ENCODE measurements at places on chromosomes 7 and 10.

DNA sequence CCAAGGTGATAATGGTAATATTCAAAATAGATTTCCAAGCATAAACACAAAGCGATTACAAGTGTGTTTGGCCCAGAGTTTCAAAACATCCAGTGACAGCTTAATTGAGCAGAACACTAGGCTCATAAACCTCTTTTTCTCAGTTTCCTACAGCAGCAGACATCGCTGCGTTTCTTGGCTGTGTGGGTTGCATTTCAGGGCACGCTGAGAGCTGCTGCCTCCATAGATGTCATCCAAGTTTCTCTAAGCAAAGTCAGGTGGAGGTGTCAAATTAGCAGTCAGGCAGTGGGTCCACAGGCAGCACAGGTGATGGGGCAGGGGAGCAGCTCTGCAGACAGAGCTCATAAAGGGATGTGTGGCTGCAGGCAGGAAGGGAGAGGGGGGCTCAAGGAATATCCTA lies 50.5 kb upstream of the COL13A1 start:
- no peak for DNase-seq

GRCh38 chr10:6009150-6009549 lies 31.8 kb upstream of the IL15RA start:
- no peak for DNase-seq

DNA sequence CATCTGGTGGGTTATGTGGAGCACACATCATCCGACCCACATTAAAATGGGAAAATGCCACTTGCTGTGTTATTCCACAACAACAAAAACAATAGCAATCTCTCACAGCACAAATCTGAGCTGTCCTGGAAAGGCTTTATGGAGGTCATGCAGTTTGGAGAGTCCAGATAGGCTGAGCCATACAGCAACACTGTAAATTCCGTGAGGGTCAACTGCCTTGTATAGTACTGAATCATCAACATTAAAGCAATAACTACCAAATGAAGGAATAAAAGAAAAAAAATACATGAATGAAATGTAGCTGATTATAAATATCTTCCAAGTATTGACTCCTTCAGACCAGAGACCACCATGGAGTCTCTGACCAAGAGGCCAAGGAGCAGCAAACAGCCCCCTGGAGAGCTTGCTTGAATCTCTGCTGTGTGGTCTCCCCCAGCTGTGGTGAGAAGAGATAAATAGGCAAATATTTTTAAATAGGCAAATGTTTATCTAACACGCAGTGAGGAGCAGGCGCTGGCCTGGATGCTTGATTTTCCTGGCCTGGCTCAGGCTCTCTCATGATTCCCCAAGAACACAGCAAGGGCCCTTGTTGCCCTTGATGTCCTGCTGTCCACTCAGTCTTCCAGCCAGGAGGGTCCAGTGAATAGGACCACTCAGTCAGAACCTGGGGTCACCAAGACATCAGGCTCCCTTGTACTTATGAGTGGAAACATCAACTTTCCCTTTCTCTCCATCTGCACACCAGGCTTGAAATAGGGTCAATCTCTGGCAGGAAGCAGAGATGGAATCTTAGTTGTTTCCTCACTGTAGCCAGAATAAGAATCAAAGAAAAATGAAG lies 1021.3 kb downstream of the XPNPEP1 start:
- no peak for DNase-seq

DNA sequence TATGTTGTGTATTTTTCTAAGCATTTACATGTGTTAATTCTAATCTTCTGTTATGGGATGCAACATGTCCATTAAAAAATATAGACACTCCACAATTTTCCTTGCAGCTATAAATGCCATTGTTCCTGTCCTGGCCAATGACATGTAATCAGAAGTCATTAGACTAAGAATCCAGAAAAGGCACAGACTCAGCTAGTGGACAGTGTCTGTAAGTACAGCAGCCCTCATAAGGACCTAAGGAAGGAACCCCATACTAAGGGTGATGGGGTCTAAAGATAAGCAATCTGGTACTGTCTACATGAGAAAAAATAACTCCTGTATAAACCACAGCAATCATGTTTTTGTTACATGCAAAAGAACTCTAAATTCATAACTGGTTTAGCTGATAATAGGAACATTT lies 115.9 kb downstream of the GPR85 start:
- DNase-seq = no peak

DNA sequence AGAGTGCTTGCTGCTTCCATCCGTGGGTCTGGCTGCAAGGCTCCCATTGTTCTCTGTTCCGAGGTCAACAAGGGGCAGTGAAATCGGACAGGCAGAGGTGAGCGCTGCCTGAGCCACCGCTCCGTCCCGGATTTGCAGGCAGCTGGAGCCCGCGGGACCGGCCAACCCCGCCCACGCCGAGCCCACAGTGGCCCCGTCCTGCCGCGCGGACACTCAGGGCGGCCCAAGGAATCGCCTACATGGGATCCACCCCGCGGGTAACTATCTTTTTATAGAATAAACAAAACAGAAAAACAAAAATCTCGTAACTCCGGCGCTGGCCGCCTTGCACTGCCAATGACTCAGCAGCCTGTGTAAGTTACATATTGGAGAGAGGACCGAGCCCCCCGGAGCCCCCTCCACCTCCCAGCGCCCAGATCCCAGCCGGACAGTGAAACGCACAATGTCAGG lies 1.9 kb downstream of the BNIP3 start:
- no peak for DNase-seq

DNA sequence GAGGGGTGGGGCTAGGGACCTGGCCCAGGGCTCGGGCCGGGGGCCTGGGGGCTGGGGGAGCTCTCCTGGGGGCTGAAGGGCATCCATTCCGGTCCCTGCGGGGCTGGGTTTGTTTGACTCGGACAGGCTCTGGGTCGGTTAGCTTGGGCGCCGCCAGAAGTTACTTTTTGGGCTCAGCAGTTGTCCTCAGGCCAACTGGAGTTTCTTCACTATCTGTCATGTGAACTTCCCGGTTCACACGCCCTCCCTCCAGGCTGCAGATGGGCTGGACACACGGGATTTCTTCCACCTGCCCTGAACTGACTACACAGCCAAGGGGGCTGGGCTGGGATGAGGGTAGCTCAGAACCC lies 3.8 kb downstream of the SLC4A2 start:
- no peak for DNase-seq

DNA sequence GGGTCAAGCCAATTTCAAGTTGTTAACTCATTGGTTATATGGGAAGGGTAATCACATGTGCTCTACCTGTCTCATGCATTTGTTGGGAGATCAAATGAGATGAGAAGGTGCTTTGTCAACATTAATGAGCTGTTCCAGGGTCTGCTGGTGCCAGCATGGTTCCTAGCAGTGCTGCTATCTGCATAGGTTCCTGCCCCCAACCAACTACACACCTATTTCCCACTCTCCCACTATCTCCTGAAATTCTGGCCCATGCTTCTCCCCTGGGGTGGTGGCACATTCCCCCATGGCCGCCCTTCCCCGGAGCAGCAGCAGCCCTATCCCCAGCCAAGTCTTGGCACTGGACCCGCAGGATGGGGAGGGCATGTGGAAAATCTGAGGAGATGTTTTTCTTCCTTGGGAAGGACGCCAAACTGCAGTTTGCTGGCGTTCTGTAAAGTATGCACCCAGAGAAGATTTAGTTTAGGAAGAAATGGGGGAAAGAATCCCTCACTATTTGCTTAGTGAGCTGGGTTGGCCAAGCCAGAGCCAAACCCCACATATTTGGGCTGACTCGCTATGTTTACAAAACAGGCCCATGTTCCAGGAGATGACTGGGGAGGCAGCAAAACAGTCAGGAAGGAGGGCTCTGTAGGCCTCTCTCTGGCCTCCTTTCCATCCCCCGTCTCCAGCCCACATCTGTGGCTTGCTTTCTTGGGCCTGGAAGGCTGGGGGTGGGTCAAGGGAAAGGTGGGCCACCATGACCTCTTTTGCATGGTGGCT lies 42.5 kb downstream of the PPP1R3C start:
- DNase-seq = no peak

DNA sequence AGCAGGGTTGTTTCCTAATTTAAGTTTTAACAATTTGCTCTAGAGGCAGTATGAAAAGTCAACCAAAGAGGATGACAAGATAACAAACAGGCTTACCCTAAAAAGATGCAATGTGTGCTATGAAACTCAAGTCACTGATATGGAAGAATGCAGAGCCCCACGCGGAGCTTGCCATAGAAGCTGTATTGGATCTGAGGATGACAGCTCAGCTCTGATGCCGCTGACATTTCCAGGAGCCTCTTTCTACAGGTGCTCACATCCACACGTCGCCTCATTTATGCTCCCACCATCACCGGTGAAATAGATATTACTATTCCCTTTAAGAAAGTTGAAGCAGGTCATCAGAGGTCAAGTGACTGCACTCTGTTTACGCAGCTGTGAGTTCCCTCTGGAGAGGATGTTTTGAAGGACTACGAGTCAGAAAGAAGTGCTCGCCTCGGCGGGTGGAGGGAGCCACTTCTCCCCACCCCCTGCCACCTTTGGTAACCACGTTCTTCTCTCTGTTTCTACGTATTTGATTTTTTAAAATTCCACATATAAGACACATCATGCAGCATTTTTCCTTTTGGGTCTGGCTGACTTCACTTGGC lies 275.4 kb downstream of the GLRX3 start:
- DNase-seq = no peak

- no peak for DNase-seq
Observed at GRCh38 chr10:95821720-95822119, 65.8 kb downstream of the ENTPD1 start.

DNA sequence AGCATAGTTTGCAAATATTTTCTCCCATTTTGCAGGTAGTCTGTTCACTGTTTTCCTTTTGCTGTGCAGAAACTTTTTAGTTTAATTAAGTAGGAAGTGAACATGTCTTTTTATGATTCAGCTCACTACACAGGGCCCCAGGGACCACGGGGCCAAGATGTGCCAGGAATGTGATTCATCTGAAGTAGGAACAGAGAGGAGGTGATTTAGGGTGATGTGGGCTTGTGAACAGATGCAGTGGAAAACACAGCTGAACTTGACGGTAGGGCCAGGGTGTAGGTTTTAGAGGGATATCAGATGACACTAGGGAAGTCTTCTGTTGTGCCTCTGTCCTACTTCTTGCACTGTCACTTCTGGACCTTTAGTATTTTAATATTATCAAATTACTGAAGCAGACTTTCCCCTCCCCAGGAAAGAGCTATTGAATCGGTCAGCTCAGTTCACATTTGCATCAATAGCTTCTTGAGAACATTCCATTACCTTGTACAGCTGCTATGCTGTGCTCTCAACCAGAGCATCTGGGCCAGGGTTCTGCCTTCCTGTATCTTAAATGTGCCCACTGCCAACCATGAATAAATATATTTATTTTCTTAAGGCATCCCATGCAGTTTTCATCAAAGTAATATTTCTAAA lies 96.9 kb downstream of the OSBPL3 start:
- no peak for DNase-seq

GRCh38 chr10:75613685-75614504 lies 182.5 kb downstream of the LRMDA start:
- no peak for DNase-seq

DNA sequence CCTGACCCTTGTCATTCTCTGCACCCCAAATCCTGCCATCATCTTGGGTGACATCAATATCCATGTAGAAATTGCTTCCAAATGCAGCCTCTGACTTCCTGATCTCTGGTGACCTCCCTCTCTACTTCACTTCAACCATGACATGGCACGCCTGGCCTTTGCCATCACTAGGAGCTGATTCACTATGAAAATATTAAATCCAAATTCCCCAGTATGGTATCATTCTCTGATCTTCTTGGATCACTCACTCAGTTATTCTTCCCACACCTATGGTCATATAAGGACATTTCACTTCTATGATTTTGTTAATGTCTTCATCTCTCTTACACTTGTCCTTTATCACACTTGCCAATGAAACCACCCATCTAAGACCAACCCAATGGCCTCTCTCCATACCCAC lies 73.7 kb upstream of the ODAD2 start:
- DNase-seq = no peak

GRCh38 chr10:72069751-72070526 lies 18.4 kb downstream of the SPOCK2 start:
- DNase-seq = no peak

- no peak for DNase-seq
Observed at GRCh38 chr10:46035923-46036849, 5.8 kb upstream of the NCOA4 start.

GRCh38 chr10:119807960-119808697 lies 64.5 kb downstream of the MCMBP start:
- DNase-seq = no peak

DNA sequence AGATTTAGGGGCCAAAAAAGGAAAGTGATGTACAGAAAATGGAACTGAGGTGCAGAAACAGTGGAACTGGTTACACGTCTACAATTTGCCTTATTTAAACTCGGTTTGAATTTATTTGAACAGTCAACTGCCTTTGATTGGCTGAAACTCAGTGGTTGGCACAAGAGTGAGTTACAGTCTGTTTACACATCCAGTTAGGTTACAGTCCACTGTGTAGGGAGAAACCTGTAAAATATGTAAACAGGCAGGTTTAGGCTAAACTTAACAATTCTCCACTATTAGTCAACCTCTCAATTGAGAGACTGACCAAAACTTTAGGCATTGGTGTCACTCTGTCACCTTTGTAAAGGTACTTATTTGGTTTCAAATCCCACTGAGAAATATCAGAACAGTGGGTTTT lies 40.3 kb upstream of the RELN start:
- DNase-seq = no peak

GRCh38 chr7:36079446-36080025 lies 73.5 kb upstream of the EEPD1 start:
- no peak for DNase-seq

All from stimulated activated CD4-positive, alpha-beta T cell treated with anti-CD3 and anti-CD28 coated beads, Interleukin-4, amount 100 ng/mL, for 4 hours (primary cell).